ENCODE measurements at places on chromosomes 11 and 22.

DNA sequence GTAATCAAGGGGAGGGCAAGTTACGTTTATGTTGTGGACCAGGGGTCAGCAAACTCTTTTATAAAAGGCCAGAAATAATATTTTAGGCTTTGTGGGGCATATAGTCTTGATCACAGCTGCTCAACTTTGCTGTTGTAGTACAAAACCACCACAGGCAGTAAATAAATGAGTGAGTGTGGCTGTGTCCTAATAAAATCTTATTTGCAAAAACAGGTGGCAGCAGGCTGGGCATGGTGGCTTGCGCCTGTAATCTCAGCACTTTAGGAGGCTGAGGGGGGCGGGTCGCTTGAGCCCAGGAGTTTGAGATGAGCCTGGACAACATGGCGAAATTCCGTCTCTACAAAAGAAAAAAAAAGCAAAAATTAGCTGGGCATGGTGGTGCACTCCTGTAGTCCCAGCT is 57.9 kb upstream of the NUP160 start:
- DNase-seq, result no peak

- peak; percentile 82 for DNase-seq
These were observed 407.3 kb downstream of the NXPE2 start for GRCh38 chr11:115085461-115086210.

- DNase-seq, result no peak
These were observed 734.3 kb downstream of the BRD1 start for GRCh38 chr22:49093192-49093880.

GRCh38 chr11:123020968-123021367 is 39.3 kb upstream of the BSX start:
- DNase-seq, result peak; percentile 24

GRCh38 chr11:62816557-62816956 is 11.3 kb upstream of the NXF1 start:
- no peak for DNase-seq

DNA sequence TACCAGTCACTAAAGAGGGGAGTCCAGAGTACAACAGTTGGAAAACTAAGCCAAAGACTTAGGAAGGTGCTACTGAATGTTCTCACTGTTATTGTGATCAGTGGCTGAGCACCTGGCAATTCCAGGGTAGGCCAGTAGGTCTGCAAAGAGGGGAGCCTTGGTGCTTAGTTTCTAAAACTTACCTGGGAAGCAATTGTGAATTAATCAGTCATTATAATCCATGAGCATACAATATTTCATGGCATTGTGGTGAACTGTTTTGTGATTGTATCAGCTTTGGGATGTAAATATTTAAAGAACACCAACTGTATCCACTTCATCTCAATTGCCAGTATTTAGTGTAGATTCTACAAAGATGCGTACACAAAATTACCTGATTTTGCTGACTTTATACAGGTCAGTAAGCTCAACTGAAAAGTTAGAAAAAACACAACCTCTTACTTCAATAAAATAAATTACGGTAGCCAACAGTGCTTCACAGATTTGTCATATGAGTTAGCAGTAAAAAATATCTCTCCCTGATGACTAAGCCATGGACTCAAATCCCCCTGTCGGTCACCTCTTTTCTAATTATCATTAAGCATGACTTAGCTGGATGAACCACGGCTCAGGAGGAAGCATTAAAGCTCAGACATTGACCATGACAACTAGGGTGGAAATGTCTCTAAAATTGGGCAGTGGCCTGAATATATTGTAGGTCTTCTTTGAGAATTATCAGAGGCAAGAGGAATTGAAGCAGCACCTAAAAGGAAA is 30.8 kb upstream of the SORL1 start:
- DNase-seq, result no peak

GRCh38 chr22:50211147-50211546 is 10.3 kb downstream of the SELENOO start:
- DNase-seq, result no peak

GRCh38 chr11:76230392-76230791 is 24.1 kb upstream of the WNT11 start:
- no peak for DNase-seq

- no peak for DNase-seq
These were observed 201.5 kb upstream of the MTMR2 start for GRCh38 chr11:96125400-96125799.

DNA sequence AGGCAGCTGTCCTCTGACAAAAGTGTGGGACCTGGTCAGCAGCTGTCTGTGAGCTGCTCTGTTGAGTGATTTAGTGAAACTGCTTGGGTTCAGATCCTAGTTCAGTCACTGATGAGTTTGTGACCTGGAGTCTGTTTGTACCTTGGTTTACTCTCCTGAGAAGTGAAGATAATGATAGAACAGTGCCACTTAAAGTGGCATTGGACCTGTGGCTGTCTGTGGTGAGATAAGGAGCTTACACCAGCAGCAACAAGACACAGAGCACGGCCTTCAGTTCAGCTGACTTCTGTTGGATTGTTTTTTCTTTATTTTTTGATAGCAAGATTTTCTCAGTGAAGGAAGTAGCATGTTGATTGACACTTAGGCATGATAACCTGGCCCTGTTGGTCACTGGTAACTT is 46.2 kb upstream of the CTTN start:
- no peak for DNase-seq

DNA sequence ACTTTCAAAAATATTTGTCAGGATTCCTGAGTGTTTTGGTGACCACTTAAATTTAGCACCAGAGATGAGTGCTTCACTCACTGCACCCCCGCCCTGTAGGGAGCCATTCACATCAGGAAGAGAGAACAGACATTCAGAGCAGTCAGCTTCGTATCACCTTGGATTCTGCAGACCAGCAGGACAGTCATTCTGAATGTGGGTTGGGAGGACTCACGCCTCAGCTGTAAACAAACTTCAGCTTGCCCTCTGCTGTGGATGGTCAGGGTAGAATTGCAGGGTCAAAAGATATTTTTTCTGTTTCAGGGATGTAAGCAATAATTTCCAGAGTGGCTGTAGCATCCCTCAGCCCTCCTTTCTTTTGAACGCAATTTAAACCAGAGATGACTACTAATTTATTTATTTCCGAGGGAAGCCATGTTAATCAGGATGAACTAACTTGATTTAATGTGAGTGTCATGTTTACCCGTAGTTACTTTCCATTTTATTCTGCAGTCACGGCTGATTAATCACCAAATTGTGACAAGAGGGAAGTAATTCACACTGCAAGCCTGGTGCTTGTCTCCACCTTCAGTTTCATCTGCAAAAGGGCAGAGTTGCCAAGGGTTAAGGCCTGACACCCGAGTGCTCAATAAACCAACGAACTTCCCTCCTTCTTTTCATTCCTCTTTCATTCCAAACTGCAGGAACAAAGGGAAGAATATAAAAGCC is 174.2 kb upstream of the DDI1 start:
- DNase-seq, result no peak

DNA sequence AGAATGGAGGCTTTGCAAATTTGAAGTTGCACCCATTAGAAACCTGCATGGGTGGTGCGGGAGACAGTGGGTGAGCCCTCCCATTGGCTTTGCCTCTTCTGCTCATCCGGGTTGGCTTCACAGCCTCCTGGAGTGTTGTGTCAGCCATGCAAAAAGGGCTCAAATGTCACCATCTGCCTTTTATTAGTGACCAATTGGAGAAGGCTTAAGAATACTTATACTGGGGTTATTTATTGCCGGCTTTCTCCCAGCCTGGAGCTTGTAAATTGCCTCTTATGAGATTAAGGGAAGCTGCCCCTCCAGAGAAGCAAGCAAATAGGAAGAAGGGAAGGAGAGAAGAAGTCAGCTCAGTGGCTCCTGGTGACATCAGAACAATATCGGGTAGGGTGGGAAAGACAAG is 182.6 kb downstream of the ST3GAL4 start:
- no peak for DNase-seq

DNA sequence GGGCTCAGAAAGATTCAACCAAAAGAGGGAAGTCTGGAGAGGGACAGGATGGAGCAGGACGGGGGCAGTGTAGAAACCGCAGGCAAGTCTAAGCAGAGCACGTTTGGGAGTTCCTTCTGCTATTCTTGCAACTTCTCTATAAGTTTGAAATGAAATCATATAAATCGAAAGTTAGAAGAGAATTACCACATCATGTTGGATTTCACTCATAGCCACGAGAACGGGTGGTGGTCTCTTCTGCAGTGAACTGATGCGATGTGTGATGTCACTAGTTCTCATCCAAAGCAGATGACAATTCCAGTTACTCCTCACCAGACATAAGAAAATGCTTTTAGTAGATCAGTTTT is 36.0 kb downstream of the KCNQ1 start:
- DNase-seq, result no peak

GRCh38 chr11:45102810-45103621 is 43.4 kb upstream of the PRDM11 start:
- DNase-seq, result peak; percentile 85

DNA sequence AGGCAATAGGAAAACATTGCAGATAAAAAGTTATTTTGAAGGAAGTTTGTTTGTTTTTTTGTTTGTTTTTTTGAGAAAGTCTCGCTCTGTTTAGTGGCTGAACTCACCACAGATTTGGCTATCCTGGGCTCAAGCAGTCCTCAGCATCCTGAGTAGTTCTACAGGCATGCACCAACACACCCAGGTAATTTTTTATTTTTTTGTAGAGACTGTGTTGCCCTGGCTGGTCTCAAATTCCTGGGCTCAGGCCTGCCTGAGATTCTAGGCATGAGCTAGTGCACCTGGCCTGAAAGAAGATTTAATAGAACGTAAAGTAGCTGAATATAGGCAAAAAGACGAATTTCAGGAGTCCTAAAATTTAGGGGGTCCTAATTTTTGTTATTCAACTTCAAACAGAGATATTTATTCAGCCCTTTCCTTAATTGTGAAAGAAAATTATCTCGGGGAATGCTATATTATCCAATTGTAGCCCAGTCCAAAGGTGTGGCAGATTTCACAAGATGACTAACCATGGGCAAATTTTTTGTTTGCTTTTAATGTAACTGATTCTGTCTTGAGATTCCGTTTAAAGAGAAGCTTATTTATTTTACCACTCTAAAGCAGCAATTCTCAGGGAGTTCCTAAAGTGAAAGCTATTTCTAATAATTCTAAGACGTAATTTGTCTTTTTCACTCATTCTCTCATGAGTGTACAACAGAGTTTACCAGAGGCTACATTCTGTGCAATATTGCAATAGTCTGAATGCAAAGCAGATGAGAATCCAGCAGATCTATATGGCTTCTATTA is 940 bp downstream of the IL18 start:
- no peak for DNase-seq

DNA sequence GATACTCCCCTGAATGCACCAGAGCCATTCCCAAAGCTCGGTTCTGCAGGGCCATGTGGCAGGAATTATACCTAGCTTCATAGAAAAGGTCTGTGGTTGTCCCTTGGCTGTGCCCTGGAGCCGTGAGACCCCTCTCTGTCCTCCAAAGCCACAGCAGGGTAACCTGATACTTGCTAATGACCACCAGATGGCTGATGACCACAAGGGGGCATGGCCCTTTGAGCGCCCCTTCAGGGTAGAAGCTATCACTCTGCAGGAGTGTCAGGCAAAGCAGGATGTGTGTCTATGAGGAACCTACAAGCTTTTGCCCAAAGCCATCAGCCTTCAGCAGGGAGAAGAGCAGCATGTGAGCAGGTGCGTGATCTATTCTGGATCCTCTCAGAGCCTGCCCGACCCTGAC is 95.3 kb downstream of the NTM start:
- DNase-seq, result no peak

DNA sequence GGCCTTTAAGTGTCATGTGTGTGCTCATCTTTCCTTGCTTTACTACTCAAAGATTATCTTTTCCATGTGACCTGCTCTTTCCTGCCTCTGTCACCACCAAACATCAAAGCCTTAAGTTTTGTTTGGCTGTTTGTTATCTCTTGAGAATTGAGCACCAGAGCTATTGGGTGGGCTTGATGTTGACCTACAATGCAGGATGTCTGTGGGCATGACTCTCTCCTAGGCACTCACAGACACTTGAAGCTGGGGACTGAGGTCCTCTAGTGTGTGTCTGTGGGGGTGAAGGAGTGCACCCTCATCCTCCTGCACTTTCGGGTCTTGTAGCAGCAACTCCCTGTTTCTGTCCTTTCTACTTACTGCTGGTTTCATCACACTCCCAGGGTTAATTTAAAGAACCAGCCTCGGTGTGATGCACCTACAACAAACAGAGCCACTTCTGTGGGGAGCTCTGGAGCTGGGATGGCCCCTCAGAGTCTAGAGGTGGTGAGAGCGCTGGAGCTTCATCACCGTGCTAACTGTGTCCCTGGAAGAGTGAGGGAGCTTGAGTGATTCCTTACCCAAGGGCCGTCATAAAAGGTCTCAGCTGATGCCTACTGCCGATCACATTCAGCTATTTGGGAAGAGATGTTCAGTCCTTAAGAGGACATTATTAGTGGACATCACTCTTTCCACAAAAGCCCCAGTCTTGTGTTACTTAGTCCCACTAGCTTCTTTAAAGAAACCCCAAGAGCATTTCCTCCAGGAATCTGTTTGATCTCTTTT is 56.3 kb downstream of the LRRC74B start:
- no peak for DNase-seq

- DNase-seq, result no peak
These were observed 79.0 kb downstream of the TTC28 start for GRCh38 chr22:28600546-28601143.

DNA sequence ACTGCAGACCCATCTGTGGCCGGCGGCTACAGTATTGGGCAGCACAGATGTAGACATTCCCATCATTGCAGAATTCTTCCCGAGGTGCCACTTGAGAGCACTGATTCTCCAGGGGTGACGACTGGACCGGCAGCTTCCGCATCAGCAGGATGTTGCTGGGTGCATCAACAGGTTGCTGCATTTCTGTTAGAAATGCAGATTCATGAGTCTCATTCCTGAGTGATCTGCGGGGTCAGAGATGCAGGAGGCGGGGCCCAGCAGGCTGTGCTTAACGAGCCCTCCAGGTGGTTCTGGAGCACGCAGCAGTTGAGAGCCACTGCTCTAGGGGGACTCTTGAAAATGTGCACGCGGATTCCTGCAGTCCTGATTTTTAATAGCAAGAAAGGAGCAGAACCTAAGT is 321.8 kb downstream of the TBC1D22A start:
- no peak for DNase-seq

GRCh38 chr11:104803776-104804175 is 94.5 kb downstream of the CASP12 start:
- no peak for DNase-seq

GRCh38 chr11:56887940-56888339 is 100.8 kb upstream of the OR5AK2 start:
- no peak for DNase-seq

GRCh38 chr22:44032126-44032730 is 8.1 kb downstream of the PARVB start:
- no peak for DNase-seq

GRCh38 chr11:10526974-10527918 is 13.7 kb downstream of the RNF141 start:
- no peak for DNase-seq

GRCh38 chr11:118911880-118912741 is 13.6 kb downstream of the BCL9L start:
- DNase-seq, result no peak

- DNase-seq, result peak; percentile 82
These were observed 237.4 kb downstream of the TTC28 start for GRCh38 chr22:28442264-28442710.

- DNase-seq, result no peak
These were observed 86.4 kb downstream of the ISX start for GRCh38 chr22:35152316-35152715.

GRCh38 chr11:3058753-3059664 is 1.8 kb upstream of the CARS1 start:
- DNase-seq, result no peak

GRCh38 chr11:102158164-102158735 is 48.0 kb downstream of the YAP1 start:
- no peak for DNase-seq

All from left lung (tissue), 14 donors.